ENCODE measurements at places on chromosomes 7 and 10.

DNA sequence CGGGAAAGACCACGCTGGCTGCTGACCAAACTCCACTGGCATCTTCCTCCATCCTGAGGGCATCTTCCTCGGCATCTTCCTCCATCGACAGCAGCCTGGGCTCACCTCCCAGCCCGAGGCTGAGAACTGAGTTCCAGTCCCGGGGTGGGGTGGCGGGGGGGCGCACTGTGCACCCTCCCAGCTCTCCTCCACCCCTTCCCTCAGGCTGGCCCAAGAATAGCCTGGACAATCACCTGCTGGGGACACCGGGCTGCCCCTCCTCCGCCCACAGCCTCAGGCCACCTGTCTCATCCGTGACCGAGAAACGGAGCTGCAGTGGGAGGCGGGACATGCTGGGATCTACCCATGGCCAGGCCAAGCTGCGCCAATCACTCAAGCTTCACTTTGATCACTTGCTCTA lies 37.2 kb downstream of the DIP2C start:
- no peak for DNase-seq

- no peak for DNase-seq
These were observed 28.2 kb downstream of the ARHGAP21 start for GRCh38 chr10:24695452-24695851.

DNA sequence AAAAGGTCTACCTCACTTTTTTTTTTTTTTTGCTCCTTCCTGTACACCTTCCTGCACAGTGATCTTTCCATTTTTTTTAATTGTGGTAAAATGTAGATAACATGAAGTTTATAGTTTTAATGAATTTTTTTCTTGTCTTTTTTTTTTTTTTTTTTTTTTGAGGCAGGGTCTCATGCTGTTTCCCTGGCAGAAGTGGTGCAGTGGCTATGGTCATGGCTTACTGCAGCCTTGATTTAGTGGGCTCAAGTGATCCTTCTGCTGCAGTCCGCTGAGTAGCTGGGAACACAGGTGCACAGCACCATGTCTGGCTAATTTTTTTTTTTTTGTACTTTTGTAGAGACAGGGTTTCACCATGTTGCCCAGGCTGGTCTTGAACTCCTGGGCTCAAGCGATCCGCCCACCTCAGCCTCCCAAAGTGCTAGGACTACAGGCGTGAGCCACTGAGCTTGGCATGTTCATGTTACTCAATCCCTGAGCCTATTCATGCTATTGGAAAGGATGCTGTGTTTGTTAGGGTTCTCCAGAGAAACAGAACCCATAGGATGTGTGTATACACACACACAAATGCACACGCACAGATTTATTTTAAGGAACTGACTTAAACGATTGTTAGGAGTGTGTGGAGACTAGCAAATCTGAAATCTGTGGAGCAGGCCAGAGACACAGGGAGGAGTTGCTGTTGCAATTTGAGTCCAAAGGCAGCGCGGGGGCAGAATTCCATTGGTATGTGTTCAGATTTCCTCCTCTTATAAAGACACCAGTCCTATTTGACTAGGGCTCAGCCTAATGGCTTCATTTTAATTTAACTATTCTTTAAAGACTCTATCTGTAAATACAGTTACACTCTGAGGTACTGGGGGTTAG lies 29.1 kb downstream of the GALNT11 start:
- DNase-seq, result no peak

- no peak for DNase-seq
These were observed 75.7 kb upstream of the NANOS1 start for GRCh38 chr10:118953598-118954393.

- DNase-seq, result no peak
These were observed 127.8 kb downstream of the CACNB2 start for GRCh38 chr10:18268005-18268404.

DNA sequence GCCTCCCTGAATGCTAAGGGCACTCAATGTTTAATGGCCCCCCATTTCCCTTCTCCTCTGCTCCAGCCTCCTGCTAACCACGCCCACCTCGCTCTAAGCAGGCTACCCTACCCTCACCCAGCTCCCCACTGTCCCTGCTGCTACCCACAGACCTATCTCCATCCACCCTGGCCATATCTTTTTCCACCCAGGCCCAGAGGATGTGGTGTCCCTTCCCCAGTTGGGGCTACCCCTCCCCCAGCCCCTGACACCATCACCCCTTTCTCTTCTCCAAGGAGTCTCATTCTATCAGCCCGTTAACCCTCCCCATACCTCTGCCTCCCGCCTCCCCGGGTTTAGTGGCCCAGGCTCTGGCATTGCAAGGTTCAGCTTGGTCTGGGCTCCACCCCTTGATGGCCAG lies 28.9 kb upstream of the PPIF start:
- no peak for DNase-seq

DNA sequence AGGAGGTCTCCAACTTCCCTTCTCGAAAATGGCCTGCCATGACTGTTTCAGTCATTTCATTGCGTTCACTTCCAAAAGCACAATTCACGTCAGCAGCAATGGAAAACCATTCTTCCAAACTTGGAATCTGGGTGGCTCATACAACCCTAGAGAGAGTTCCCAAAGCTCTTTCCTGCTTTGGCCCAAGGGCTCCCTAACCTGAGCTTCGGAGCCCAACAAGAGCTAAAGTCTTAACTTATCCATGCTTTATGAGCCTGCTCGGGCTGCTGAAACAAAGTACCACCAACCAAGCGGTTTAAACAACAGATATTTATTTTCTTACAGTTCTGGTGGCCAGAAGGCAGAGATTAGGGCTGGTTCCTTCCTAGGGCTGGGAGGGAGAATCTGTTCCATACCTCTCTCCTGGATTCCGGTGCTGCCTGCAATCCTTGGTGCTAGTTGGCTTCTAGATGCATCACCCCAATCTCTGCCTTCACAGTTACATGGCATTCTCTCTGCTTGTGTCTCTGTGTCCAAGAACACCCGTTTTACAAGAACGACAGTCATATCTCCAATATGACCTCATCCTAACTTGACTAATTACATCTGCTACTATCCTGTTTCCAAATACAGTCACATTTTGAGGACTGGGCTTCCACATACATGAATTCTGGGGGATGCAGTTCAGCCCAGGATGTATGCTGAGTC lies 33.5 kb downstream of the CAMK2B start:
- DNase-seq, result no peak

DNA sequence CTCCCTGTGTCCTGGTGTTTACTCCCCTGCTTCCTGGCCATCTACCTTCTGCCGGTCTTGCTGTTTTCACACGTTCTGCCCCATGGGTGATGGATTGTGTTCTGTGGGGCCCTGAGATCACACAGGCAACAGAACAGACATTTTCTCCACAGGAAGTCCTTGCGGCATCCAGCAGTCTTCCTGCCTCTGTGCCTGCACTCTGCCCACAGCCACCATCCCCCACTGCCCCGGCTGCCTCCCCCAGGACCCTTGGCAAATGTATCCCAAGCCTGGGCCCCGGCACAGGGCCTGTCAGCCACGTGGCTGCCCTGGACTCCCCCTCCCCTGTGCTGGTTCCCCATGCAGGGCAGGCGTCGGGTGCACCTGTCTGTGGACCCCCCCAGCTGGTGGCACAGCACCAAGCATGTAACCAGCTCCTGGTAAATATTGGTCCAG lies 184.2 kb downstream of the WDR37 start:
- no peak for DNase-seq

DNA sequence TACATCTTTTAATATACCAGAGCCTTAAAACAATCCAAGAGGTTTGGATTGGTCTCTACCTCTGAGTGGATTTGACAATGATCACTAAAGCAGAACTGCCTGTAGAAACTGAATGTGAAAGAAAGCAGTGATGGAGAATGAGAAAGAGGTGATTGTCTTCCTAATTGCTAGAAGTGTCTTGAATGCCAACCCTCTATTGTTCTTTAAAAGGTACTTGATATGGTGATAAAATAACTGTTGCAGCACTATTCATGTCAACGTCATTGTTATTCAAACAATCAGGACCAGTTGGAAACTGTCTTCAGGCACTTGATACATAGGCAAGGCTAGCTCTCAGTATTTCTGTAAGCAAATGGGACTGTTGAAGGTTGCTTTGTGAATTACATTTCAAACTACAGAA lies 47.9 kb upstream of the ITPRID1 start:
- no peak for DNase-seq

DNA sequence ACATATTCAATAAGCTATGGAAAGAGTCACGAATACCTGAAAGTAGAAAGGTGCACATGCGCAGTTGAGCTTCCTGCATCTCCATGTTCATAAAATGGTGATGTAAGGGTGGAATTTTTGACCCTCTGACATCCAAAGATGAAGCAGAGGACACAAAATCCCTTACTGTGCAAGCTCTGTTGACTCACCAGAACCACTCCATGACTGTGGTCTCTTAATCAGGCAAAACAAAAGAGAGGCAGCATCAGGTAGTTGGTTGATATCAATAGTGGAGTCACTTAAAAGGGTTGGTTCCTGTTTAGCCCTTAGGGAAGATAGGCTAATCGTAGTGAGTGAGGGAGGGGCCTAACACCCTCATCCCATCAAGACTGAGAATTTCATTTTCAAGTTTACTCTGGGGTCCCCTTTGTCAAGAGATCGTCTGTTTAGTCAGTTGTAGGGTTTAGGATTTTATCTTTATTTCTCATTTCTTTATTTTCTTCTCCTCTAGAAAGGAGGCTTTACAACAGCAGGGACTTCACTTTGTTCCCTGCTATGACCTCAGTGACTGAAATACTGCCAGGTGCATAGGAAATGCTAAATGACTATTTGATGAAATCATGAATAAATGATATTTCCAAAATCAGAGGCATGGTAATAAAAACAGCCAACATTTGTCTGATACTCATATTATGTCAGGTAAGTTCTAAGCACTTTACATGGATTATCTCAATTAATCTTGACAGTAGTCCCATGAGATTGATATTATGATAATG lies 98.1 kb downstream of the CD36 start:
- no peak for DNase-seq

- no peak for DNase-seq
These were observed 151.4 kb downstream of the CDH23 start for GRCh38 chr10:71547876-71548846.

DNA sequence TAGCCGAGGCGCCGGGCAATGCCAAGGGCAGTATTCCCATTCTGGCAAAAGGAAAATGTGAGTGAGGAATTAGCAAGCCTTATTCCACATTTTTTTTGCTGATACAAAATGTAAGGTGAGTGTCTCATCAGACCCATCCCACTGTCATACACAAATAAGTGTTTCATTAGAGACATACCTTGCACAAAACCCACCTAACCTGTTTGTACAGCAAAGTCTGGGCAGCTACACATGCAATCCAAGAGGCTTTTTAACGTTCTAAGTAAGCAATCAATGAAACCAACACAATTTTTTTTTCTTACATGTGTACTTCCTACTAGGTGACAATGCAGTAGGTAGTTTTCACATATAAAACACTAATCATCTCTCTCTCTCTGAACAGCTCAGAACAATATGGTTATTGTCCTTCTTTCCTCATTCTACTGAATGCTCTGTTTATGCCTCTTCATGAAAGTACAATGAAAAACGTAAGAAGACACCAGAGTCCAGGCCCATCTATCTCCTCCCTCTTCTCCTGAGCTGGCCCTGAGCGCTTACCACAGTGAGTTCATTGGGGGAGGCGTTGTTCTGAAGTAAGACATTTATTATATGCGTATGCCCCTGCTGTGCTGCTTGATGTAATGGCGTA lies 217.2 kb downstream of the ANK3 start:
- no peak for DNase-seq

- DNase-seq, result no peak
These were observed 10.4 kb upstream of the ZNF22 start for GRCh38 chr10:44990302-44990655.

- no peak for DNase-seq
These were observed 272.2 kb downstream of the TCF7L2 start for GRCh38 chr10:113222207-113222606.

DNA sequence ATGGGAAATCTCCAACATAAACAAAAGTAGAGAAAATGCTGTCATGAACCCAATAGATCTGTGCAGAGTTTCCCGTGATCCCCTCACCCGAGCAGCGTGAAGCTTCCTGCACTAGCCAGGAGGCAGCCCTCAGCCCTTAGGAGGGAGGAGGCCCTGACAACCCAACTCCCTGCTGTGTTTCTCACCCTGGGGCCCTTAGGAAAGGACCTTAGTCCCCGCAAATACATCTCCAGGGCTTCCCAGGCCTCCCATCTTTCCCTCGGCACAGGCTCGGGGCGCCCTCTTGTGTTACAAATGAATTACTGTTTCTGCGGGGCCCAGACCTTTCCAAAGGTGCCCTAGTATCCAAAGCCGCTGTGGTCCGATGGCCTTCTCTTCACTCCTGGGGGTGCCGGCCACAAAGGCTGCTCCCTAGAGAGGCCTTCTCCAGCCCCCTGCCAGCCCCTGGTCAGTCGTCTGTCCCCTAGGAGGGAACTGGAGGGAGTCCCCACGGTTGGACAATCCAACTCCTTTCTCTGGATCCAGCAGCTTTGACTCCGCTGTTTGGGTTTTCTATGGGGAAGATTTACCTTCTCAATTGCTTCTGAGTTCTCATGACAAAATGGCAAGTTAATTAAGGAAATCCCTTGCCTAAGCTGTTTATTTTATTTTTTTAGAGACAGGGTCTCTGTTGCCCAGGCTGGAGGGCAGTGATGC lies 49.9 kb upstream of the SH2B2 start:
- no peak for DNase-seq

DNA sequence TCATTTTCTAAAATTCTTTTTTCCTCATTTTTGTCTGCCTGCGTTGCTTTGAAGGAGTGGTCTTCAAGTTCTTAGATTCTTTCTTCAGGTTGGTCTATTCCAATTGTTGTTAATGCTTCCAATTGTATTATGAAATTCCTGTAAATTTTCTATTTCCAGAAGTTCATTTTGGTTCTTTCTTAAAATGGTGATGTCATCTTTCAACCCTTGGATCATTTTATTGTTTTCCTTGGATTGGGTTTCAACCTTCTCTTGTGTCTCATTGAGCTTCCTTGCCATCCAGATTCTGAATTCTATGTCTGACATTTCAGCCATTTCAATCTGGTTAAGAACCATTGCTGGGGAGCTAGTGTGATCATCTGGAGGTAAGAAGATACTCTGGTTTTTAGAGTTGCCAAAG lies 33.1 kb downstream of the PNLIPRP2 start:
- DNase-seq, result no peak

DNA sequence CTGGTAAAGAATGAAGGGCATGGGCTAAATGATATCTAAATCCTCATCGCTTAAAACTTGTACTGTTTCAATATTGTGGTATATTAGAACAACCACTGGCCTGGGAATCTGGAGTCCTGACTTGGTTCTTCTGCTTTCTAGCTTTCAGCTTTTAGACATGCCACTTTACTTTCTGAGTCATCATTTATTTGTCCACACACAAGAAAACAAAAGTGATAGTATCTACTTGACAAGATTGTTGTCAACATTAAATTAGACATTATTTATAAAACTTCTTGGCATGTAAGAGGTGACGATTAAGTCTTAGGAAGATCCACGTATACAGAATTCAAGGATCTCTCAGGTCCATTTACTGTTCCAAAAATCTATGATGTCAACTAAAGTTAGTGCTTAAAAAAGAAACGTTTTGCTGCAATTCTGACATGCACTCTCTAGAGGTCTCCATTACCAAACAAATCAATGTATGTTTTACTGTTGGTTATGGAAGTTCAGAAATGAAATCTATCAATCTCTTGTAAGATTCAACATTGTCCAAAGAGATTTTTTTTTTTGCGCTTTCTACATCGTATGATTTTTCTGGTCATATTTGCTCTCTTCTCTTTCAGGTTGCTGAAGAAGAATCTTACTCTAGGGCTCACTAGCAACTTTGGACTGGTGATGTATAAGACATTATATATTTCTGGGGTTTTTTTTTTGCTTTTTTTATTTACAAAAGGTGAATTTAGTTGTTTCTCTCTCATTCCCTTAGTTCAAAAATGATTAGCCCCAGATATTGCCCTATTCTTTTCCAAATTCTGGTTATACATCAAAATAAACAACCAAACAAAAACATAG lies 53.6 kb upstream of the DYNC1I1 start:
- no peak for DNase-seq

All from NCI-H187 treated with DMSO at 0.1 percent for 48 hours (cell line).